ENCODE measurements at places on chromosomes 11 and 22.

- no peak for DNase-seq
Measured at GRCh38 chr22:46076651-46077339, 73.5 kb upstream of the PPARA start.

DNA sequence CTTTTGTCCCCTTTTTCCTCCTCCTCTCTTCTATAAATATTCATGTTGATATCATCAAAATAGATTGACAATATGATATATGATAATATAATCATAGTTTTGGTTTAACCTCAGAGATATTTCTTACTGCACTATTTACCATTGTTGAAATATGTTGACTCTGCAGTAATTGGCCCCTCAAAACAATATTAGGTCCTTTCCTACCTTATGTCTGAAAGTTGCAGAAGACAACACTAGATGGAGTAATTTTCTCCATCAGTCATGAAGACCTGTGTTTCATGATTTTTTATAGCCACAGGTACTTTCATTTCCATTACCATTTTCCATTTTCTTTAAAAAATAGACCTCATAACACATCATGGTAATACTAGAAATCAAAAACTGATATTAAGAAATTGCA is 284.4 kb downstream of the LUZP2 start:
- DNase-seq: no peak

DNA sequence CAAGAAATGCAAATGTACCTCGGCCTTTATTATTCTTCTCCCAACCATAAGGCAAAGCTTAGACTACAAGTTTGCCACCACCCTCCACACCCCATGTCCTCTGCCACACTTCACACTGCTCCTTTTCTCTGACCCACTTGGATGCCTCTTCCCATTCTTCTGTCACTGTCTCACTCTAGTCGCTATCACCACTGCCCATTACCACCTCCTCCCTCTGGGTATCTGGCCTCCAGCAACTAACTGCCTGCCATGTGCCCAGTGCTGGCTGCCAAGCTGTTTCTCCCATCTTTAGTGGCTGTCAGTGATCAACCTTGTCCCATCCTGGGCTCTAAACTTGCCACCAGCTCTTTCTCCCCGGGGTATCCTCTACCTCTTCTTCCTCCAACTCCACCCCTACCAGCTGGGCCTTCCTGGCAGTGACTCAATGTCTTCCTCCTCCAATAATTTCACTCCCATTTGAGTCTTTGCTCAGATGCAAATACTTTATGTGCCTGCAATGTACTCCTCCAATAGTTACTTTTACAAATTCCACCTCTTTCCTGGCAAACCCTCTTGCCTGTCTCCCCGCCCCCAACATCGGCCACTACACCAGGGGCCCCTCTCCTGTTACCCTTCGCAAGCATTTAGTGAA is 20.1 kb upstream of the KDM2A start:
- DNase-seq: no peak

GRCh38 chr11:124518989-124519451 is 24.4 kb downstream of the OR8B12 start:
- DNase-seq: no peak

DNA sequence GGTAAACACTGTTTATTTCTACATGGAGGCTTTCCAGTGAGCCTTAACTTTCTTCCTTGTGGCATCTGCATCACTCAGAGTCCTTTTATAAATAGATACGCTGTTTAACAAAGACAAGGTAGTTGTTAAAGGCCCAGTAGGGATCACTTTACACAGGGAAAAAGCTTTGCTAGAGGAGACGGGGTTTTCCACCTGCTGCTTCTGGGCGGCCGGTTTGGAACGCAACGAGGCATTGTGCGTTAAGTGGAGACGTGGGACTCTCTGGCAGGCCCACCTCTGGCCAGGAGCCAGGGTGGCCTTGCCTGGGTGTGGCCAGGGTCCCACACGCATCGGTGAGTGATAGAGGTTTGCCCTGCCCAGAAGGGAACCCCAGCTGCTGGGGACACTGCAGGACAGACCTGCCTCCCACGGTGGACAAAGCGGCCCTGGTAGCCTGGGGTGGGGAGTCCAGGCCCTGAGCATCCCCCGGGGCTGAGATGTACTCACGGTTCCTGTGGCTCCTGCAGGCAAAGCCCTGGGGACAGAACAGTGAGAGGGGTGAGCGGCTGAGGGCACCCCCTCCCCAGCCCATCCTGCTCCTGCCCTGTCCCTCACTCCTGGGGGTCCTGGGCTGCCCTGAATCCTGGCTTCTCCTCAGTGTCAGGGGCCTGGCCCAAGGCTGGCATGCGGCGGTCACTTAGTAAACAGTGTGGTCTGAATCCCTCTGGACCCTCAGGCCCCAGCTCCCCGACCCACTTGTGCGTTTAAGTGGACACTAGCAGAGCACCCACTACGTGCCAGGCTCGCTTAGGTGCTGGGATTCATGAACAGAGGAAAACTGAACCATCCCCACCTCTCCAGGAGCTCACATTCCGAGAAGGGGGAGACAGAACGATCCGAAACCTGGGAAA is 4.2 kb downstream of the IL17REL start:
- no peak for DNase-seq

DNA sequence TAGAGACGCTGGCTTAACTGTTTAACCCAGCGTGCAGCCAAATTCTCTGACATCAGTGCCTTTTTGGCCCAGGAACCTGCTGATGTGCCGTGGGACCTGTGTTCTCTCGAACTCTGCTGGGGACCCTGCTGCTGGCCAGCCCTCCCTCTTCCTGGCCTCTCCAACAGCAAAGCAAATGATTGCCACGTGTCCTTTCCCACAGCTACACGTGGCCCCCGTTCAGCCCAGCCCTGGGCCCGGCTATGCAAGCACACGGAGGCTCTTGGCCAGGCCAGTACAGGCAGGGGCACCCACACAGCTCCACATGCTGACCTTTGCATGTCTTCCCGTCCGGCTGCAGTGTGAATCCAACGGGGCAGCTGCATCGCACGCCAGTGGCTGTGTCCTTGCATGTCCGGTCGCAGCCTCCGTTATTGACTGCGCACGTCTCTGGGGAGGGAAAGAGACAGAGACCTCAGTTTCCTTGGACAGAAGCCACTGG is 51.6 kb upstream of the TTLL12 start:
- DNase-seq: no peak

DNA sequence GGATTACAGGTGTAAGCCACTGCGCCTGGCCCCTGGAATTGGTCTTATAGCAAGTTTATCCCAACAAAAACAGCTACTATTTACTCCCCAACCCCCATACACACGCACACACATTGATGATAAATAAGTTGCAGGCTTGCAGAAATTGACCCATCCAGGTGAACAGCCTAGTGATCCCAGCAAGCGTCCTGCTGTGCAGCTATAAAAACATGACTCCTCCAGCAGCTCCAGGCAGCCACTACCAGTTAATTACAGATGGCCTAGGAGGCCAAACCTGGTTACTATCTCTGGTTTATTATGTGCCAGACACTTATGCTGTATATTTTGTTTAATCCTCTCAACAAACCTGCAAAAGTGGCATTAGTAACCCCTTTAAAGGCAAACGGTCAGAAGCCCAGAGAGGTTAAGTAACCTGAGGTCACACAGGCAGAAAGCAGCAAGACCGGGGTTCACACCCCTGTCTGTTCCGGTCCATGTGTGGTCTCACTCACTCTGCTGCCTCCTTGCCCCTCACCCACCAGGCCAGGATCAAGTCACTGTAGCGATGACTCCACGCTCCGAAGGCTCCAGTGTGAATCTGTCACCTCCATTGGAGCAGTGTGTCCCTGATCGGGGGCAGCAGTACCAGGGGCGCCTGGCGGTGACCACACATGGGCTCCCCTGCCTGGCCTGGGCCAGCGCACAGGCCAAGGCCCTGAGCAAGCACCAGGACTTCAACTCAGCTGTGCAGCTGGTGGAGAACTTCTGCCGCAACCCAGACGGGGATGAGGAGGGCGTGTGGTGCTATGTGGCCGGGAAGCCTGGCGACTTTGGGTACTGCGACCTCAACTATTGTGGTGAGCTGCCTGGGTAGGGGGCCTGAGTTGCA is 6.6 kb downstream of the F2 start:
- no peak for DNase-seq

GRCh38 chr11:44645827-44646226 is 80.4 kb downstream of the CD82 start:
- no peak for DNase-seq

GRCh38 chr11:86803136-86804045 is 3.0 kb downstream of the PRSS23 start:
- DNase-seq: no peak

GRCh38 chr22:26547426-26547825 is 35.2 kb upstream of the TFIP11 start:
- no peak for DNase-seq

DNA sequence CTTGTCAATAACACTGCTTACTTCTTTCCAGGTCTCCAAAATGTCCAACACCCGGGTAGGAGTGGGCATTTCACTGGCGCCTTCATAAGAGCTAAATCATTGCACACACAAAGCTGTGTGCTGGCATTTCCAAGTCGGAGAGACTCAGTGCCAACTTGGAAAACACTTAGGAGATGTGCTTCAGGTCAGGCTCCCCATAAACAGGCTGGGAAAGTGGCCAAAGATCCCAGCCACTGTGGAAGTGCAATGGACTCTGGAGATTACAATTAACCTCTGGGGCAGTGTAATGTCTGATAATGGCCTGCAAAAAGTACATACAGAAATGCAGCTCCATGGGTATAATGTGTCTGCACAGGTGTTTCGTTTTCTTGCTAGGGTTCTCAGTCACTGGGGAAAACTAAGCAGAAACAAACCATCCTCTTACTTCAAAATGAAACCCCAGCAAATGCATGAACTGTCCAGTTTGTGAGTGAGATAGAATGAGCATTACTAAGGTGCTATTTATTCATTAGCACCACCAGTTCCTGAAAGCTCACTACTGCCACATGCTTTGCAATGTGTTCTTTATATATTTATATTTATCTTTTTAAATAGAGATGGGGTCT is 79.0 kb downstream of the ABTB2 start:
- DNase-seq: no peak

- DNase-seq: no peak
Measured at GRCh38 chr11:11500744-11501487, 120.9 kb downstream of the GALNT18 start.

- DNase-seq: no peak
Measured at GRCh38 chr11:5712507-5712906, 22.9 kb downstream of the TRIM22 start.

DNA sequence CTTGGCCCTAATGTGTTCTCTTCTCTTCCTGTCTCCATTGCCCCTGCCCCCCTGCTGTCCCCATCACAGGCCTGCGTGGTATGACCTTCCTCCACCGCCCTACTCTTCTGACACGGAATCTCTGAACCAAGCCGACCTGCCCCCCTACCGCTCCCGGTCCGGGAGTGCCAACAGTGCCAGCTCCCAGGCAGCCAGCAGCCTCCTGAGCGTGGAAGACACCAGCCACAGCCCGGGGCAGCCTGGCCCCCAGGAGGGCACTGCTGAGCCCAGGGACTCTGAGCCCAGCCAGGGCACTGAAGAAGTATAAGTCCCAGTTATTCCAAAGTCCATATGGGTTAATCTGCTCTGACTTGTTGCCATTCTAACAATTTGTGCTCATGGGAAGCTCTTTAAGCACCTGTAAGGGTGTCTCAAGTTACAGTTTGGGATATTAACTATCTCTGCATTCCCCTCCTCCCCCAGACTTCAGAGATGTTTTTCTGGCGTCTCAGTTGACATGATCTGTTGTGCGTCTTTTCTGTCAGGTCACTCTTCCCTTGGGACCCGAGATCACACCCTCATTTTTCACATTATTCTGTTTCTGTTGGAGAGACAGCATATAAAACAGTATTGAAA is 60.0 kb downstream of the COMMD9 start:
- no peak for DNase-seq
